ENCODE measurements at places on chromosomes 6 and 20. TPM values are rescaled to one million over a fixed set of nuclear protein-coding genes. Genes with fewer than 3 reads are reported as not detected.

The COL20A1 gene
- total RNA-seq = not detected

GRCh38 chr20:48594533-48594932, 233.3 kb downstream of the PREX1 start:
- DNase-seq = no peak

GRCh38 chr6:135025775-135026174, 28.8 kb downstream of the HBS1L start:
- no peak for DNase-seq

- DNase-seq = no peak
These were observed 88.5 kb upstream of the PTCHD4 start for GRCh38 chr6:48199499-48199898.

- DNase-seq = no peak
These were observed 10.0 kb downstream of the PACSIN1 start for GRCh38 chr6:34475767-34476328.

The FNDC1 gene
- total RNA-seq = not detected

The MCM9 gene
- 3.2 TPM for total RNA-seq

- DNase-seq = no peak
These were observed 149.3 kb downstream of the SLC24A3 start for GRCh38 chr20:19361790-19362189.

DNA sequence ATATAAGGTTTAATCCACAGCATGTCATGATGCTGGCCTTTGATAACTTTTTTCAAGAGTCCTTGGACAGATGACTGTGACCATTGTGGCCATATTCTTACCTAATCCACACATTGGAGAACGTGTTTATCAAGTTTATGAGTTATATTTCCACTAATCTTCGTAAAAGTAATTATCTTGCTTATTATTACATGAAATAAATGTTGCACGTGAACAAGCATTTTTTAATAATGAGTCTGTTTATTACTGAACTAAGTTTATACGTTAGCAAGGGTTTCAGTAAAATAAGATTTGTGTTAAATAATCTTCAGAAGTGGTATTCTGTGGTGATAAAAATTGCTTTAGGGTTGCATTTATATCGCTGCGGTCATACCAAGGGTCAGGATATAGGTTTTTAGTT, 107.1 kb downstream of the SCAF8 start:
- no peak for DNase-seq

- no peak for DNase-seq
These were observed 1.4 kb upstream of the HLA-DMA start for GRCh38 chr6:32954267-32954666.

DNA sequence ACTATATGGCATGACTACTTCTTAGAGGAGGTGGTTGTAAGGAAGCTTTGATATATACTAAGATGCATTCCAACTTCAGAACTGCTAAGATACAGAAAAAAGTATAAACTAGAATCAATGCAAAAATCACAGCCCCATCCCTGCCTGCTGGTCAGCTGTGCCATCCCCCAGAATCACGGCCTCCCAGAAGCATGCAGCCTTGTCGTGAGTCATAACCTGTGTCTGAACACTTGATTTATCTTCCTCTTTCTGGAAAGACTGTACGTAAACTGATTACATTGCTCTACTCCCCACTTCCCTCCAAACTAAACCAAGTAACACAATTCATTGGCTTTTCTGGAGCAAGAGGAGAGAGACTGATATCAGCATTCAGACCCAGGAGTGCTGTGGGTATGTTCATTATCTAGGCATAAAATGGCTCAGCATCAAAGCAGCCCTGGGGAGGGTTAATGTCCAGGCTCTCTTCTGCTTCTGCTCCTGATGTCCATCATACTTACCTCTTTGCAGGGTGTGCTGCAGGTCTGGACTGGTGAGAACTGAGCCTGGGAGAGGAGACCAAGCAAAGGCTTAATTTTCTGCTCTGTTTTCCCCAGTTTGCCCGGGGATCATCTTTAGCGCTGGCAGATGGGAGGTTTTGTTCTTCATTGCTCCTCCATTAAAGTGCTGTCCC, 18.4 kb downstream of the SCP2D1 start:
- DNase-seq = peak; percentile 67

The PRELID3B gene
- total RNA-seq = 87.6 TPM

The COL11A2 gene
- 0.77 TPM for total RNA-seq

The DEFB129 gene
- total RNA-seq = not detected

The LY6G6F gene
- not detected for total RNA-seq

- no peak for DNase-seq
These were observed 273.3 kb upstream of the JARID2 start for GRCh38 chr6:14972379-14973067.

- DNase-seq = no peak
These were observed 178.1 kb downstream of the RIMS1 start for GRCh38 chr6:72064399-72064975.

DNA sequence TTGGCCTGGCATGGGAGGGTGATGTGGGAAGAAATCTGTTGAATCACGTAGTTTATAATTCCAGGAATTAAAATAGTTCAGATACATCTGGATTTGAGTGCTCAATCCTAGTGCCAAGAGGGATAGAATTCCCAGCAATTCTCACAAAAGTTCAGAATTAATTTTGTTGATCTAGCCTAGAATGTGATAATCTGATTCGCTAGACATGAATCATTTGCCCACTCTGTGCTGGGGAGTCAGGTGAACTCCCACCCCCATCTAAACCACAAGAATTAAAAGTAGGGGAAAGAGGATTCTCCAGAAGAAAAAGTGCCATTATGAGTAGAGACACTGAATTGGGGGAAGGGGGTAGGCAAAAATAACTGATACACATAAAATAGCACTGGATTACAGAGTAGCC, 85.0 kb downstream of the LIN28B start:
- peak; percentile 4 for DNase-seq

The JPH2 gene
- 0.53 TPM for total RNA-seq

The ADGRF4 gene
- total RNA-seq = 1.8 TPM

DNA sequence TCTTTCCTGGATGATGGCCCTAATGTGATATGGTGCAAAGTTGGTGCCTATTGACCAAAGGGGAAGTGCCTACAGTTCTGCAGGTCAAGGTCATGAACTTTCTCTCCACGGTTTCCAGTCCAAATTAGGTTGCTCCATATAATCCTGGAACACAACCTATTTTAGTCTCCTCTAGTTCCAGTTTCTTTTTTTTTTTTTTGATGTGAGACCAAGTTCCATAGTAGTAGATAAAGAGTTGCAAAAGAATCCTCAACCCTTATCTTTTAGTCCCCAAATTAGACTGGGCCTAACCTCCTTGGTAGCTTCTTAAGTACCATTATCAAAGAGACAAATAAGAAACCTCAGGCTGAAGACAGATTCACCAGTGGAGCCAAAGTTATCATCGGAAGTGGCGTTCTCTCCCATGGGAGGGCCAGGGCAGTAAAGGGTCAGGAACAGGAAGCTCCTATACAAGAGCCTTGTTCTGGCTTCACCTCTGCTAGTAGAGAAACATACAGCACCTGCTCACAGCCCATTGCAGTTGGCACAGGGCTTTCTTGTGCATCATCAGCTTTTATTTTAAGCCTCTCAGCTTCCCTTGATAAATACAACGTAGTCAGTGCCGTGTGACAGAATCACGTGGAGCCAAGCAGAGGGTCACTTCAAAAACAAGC, 132.2 kb upstream of the RREB1 start:
- no peak for DNase-seq

The SPATS1 gene
- not detected for total RNA-seq

The CDH4 gene
- 9.0 TPM for total RNA-seq

- peak; percentile 86 for DNase-seq
These were observed 40.0 kb upstream of the OPN5 start for GRCh38 chr6:47741807-47742206.

DNA sequence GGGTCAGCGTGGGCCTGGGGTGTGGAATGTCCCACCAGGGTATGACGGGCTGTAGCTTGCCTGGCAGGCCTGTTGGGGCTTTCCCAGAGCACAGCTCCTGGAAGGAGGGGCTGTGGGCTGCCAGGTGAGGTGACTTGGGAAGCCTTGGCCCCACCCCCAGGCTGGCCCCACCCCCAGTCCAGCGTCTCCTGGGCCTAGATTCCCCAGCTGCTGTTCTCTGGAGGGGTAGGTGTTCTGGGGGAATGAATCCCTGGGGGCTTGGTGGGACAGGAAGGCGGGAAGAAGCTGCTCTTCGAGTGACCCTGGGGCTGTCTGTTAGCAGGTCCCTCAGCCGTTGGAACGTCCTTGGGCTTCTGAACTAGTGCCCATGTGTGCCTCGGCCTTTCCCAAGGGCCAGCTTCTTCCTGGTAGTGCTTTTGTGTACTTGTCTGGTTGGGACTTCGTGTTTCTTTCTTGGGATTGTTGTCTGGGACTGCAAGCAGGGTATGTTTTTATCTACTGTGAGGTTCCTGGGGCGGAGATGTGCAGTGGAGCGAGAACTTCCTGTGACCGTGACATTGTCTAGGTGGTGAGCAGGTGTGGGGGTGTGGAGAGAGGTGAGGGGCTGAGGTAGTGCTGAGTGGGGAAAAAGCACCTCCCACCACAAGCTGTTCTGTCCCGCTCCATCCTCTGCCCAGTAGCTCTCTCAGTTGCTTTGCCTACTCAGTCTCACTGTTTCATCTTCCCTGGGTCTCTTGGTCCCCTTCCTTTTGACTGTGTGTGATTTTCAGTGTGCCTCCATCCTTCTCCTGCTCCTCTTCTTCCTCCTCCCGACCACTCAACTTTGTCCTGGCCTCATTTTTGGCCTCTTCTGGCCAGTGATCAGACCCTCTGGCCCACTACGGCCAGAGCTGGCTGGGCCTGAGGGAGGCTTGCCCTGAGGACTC, 1.3 kb upstream of the DDR1 start:
- no peak for DNase-seq

The NHLRC1 gene
- 0.31 TPM for total RNA-seq

GRCh38 chr20:8766868-8767390, 302.0 kb upstream of the PLCB4 start:
- DNase-seq = no peak

The KCNK16 gene
- total RNA-seq = not detected

GRCh38 chr20:46545827-46546138, 4.7 kb downstream of the OCSTAMP start:
- no peak for DNase-seq

The EYA2 gene
- total RNA-seq = not detected

DNA sequence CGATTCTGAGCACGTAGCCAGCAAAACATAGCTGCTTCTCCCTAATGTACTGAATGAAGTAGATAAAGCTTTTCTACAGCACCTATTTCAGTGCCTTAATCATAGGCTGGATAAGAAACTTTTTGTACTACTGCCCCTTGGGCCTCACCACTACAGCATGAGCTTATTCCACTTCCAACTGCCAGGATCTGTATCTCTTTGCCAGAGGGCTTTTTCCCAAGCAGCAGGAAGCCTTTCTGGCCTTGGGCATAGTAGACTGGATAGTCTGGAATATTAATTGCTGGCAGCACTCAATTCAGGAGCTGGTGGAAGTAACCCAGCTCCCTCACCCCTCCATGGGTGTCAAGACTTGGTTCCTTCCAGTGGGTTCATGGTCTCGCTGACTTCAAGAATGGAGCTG, 43.6 kb downstream of the ANKEF1 start:
- DNase-seq = no peak

The PRSS16 gene
- total RNA-seq = not detected

The PKIB gene
- 0.23 TPM for total RNA-seq

Data from HT1080 (cell line).